Activated T-helper 1 cell treated with anti-CD3 and anti-CD28 coated beads, Interleukin-2, amount 50 U/mL, for 16 hours (primary cell): ENCODE measurements at places on chromosomes 7 and 10.

DNA sequence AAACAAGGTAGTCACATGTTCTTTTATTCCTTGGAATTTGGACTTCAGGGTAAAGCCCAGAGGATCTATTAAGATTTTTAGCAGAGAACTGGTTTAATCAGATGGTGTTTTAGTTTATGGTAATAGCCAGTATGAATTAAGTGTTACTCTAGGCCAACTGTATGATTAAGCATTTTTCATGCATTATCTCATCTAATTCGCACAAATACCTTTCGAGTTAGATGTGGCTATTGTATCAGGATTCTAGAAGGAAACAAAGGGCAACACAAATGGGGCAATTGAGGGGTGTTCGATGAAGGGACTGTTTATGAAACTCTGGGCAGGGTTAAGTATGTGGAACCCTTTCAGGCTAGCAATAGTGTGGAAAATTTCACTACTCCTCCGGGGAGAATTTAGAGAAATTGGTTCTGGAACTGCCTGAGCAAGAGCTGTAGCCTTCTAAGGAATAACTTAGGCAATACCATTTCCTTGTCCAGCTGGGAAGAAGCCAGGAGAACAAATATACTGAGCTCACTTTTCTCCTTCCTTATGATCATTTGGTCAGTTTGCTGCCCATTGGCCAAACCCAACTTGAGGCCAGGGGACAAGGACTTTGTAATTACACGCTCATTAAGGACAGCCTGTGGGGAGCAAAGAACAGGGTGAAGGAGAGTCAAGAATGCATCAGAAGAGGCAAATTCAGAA lies 319.0 kb upstream of the FZD1 start:
- no peak for DNase-seq

DNA sequence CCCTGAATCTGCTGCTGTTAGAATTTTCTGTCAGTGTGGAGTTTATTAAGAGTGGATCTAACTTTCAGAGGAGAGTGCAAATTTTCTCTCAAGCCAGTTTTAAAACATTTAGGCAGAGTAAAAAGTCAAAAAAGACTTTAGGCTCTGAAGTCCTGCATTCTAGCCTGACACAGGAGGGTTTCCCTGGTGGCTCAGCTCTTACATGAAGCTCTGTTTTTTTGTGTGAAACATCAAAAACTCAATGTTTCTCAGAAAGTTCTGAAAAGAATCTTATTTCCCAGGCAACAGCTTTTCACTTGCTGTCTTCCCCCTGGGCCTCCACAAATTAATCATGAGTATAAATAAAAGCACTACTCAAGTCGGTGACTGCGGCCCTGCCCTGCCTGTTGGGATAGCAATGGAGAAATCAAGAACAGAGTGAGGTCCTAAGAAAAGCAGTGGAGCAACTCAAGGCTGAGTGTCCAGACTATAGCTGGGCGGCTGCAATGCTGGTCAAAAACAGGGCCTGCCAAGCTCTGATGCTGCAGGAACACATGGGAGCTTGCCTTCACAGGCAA lies 22.3 kb upstream of the WDR11 start:
- DNase-seq, result no peak

DNA sequence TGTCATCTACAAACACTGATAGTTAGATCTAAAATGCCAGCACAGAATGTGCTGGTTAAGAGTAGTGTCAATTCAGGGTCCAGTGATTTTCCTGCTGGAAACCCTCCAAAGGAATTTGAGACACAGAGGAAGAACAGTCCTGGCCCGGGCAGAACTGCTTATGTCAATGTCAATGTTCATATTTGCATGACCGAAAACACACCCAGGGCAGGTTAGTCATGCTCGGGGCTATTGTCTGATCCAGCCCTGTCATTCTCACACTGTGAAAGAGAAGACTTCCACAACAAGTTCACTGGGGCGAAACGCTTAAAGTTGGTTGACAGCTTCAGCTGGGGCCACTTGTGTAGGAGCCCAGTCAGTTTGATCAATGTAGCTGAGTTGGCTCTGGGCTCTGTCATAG lies 139.3 kb downstream of the C1GALT1 start:
- DNase-seq, result no peak

DNA sequence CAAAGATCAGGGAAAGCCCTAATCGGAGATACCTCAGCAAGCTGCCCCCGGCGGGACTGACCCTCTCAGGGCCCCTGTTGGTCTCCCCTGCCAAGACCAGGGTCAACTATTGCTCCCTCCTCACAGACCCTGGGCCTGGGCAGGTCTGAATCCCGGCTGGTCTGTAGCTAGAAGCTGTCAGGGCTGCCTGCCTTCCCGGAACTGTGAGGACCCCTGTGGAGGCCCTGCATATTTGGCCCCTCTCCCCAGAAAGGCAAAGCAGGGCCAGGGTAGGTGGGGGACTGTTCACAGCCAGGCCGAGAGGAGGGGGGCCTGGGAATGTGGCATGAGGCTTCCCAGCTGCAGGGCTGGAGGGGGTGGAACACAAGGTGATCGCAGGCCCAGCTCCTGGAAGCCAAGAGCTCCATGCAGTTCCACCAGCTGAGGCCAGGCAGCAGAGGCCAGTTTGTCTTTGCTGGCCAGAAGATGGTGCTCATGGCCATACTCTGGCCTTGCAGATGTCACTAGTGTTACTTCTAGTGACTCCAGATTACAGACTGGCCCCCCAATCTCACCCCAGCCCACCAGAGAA lies 24.1 kb downstream of the TBATA start:
- no peak for DNase-seq

GRCh38 chr10:99339077-99339476 lies 9.9 kb downstream of the CNNM1 start:
- DNase-seq, result no peak

GRCh38 chr10:103643381-103643780 lies 149.9 kb downstream of the NEURL1 start:
- DNase-seq, result no peak

DNA sequence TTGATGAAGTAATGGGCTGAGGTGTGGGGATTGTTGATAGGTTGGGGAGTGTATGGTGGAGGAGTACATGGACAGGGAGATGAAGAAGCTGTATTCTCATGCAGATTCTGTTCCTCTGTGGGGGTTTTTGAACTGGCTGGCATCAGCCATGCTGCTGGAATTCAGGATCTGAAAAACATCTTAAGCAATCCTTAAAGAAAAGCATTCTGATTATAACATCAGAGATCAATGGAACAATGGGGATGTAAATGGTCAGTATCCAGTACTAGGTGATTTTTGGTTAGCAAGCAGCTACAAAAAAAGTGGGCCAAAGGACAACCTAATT lies 247.5 kb upstream of the GALNT17 start:
- no peak for DNase-seq

DNA sequence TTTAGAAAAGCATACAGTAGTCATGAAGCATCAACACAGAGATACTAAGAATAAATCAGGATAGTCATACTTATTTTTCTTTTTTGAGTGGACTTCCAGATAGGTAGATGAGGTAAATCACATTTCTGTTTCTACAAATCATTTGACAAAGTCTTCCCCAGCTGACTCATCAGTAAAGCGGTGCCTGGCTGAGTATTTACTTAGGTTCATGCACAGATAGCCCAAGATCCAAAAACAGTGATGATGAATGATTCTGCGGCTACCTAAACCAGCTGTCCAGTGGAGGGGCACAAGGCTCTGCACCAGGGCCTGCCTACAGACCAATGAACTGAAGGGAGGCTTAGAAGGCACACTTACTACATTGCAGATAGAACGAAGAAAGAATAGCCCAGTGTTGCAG lies 113.1 kb downstream of the PARP12 start:
- no peak for DNase-seq

DNA sequence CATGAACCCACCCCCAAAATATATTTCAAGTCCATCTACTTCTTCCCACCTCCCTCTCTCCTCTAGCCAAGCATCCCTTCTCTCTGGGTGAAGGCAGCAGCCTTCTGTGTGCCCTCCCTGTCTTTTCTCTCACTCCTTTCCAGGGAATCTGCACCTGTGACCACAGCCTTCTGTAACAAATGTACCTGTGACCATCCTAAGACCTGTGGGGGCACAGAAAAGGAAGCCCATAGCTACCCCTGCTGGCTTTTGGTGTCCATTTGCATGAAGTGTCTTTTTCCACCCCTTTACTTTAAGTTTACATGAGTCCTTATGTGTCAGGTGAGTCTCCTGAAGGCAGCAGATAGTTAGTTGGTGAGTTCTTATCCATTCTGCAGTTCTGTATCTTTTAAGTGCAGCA lies 2.0 kb upstream of the TBXAS1 start:
- DNase-seq, result no peak
